ENCODE measurements at places on chromosomes 1 and 21. TPM values are rescaled to one million over a fixed set of nuclear protein-coding genes. Genes with fewer than 3 reads are reported as not detected.

DNA sequence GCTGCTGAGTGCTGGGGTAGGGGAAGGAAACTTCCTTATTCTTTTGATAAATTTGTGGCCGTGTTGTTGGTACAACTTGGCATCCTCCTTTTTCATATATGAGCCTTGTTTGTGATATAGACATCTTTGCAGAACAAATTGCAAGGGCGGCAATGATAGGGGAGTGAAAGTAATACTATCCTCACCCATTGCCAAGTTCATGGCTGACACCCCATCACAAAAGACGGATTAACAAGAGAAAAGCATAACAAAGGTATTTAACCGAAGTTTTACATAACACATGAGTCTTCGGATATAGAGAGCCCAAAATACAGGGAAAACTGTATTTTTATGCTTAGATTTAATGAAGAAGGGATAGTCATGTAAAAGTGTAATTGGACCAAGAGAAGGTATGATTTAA, 86.3 kb upstream of the TMPRSS2 start:
- no peak for DNase-seq

DNA sequence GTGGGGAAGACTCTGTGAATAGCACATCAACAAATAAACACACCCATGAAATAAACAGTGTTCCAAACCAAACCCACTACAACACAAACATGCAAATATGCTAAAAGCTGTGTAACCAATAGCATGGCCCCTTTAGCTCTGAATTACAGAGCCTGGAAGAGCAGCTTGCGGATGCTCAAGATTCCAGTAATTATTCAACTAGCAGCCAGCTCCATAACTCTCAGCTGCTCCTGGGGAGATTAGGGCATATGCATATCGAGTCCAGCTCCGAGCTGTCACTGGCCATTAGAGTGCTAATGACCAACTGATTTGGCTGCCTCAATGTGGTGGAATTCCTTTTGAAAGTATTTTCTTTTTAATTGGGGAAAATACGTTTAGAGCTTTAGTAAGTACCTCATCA, 207.1 kb downstream of the HHAT start:
- DNase-seq, result no peak

The HMCN1 gene
- 0.23 TPM for total RNA-seq

DNA sequence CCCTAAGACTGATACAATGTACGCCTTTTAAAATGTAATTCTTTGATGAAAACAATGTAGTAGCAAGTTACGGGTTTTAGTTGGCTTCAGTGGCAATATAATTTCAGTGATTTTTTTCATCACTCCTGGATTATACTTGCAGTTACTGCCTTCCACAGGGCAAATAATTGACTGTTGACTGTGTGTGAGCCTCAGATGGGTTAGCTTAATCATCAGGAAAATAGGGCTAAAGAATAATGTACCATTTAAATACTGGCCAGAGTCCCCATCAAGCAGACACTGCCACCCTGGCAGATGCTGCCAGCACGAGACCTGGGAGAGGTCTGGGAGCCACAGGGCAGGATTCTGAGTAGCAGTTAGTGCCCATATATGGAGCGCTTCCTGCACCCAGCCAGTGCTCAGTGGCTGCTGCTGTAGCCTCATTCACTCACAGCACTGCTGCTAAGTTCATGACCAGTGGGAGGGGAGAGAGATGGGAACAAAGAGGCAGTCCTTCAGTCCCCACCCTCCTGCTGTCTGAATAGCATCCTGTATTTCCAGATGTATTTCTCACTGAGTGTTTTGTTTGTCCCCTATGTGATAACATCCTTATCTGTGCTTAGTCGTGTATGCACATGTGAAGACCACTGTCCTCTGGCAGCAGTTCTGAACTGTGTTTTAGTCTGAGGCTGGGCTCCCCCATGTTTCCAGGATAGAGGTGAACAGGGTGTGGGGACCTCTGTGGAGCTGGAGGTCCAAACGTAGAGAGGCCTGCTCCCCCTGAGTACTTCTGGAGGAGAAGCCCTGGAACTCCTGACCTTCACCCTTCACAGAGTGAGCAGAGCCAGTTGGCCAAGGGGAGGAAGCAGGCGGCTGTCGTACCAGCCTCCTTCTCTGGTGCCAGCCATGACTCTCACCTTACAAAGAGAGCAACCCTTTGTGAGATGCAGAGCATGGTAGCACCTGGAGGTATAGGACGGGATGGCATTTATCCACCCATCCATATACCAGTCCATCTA, 80.4 kb downstream of the ADARB1 start:
- peak; percentile 31 for DNase-seq

DNA sequence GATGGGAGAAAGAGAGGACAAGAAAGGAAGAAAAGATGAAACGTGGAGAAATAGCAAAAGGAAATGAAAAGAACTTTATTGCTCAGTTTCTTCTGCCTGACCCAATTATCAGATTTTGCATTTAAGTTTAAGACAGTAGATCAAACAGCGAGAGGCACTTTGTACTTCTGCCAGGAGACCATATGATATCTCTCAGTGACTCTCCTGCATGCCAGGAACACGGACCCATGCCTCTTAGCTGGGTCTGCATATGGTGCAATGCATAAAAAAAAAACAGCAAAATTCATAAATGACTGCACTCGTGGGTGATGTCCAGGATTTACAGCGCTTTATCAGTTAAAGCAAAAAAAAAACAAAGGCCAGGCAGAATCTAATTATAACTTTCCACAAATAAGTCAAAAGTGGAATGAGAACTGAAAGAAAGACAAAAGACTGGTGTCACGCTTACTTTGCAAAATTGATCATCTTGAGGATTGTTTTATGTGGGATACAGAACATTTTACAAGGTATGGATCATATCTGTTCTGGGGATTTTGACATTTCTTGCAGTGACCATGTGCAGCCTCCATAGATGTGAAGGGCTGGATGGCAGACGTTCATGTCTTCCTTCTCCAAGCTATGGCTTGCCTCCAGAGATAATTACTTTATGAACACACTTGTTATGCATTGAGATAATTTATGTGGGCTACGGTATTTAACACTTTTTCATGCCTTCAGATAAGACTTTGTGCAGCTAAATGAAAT, 79.5 kb downstream of the RUNX1 start:
- DNase-seq, result no peak

GRCh38 chr1:40362699-40363098, 10.8 kb upstream of the SMAP2 start:
- DNase-seq, result no peak

The PTGFR gene
- not detected for total RNA-seq

- DNase-seq, result no peak
These were observed 673 bp downstream of the CD46 start for GRCh38 chr1:207752456-207752998.

GRCh38 chr1:217137210-217137881, 414.1 kb upstream of the ESRRG start:
- no peak for DNase-seq

The OVAAL gene
- total RNA-seq, result not detected

Data from T-cell (primary cell).